ENCODE measurements at places on chromosomes 1 and 21.

- DNase-seq = no peak
These were observed 321.3 kb downstream of the SIPA1L2 start for GRCh38 chr1:232308616-232309015.

DNA sequence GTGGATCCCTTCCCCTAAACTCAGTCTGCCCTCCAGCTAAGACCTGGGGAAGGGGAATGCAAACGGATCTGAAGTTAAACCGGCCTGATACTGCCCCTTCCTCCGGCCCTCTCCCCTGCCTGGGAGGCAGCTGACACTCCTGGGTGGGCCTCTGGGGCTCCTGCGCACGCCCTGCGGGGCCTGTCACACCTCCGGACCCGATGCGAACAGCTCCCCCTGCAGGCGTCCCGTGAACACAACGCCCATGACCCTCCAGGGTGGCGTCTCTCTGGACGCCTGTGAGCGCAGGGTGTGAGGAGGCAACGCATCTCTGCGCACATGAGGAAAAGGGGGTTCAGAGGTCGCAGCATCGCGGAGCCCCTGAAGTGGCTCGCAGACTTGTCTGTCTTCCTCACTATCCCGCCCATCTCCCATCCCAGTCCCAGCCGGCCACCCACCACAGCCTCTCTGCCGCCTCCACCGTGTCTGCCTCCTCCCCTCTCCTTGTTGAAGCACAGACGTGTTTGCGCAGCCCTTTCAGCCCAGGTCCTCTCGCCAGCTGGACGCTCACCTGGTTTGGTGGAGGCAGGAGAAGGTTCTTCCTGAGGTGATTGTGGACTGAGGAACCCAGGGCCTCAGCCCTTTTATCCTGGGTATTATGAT lies 421 bp upstream of the LCE3A start:
- peak; percentile 3 for DNase-seq

- DNase-seq = no peak
These were observed 93.8 kb upstream of the TMPRSS2 start for GRCh38 chr21:41601573-41602368.

- DNase-seq = no peak
These were observed 37.9 kb downstream of the RAB3B start for GRCh38 chr1:51952638-51953037.

GRCh38 chr1:173995475-173995874 lies 26.7 kb downstream of the RC3H1 start:
- DNase-seq = no peak
